ENCODE measurements at places on chromosomes 6 and 20.

GRCh38 chr6:142872376-142872775 lies 72.6 kb downstream of the HIVEP2 start:
- DNase-seq: no peak

GRCh38 chr6:86331919-86332318 lies 605.4 kb upstream of the HTR1E start:
- DNase-seq: peak; percentile 6

DNA sequence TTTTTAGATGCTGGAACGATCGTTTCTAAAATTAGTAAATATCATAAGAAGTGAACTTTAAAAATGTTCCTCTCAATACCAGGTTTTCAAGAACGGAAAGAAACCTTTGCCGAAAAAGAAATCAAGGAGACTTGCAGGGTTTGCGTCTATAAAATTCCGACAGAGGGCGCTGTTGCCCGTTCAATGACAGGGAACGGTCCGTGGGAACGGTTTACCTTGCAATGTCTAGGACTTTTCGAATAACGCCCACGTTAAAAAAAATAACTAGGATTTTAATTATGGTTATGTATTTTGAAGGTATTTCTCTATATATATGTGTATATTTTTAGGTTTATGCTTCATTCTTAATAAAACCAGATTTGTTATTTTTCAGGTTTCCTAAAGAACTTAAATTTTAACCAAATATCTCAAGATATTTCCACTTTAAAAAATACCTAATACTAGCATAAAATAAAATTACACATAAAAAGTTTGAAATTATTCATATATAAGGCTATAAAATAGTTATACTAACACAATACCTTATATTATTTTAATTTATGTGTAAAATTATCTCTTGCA lies 2.5 kb upstream of the TFAP2B start:
- peak; percentile 77 for DNase-seq

DNA sequence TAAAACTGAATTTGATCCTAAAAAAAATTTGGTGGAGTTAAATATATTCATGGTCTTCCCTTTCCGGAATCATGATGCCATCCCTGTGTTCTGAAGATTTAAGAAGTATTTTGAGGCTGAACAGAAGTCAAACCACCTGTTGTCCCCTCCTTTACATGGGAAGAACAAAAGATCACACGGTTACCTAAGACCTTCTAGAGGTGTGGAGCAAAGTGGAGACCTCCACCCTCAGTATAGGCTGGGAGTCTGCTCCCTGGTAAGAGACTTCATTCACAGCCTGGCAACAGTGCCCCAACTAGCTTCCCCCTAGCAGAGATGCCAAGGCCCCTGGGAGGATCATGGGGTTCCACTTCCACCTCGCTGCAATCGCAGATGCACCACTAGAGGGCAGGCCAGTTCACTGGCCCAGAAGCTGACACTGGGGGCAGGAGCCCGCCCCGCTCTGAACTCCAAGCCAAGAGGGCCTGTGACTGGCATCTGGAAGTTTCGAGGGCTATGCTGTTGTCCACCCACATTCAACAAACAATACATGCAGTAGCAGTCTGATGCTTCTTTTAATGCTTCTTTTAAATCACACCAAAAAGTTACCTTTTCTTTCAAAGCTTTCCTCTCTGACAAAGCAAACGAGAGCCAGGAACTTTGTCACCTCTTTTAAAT lies 19.5 kb upstream of the UBE2J1 start:
- peak; percentile 80 for DNase-seq

GRCh38 chr6:108896111-108896661 lies 48.0 kb downstream of the ARMC2 start:
- DNase-seq: no peak

Data from mesendoderm (in vitro differentiated cells).